ENCODE measurements at places on chromosomes 16 and 17.

DNA sequence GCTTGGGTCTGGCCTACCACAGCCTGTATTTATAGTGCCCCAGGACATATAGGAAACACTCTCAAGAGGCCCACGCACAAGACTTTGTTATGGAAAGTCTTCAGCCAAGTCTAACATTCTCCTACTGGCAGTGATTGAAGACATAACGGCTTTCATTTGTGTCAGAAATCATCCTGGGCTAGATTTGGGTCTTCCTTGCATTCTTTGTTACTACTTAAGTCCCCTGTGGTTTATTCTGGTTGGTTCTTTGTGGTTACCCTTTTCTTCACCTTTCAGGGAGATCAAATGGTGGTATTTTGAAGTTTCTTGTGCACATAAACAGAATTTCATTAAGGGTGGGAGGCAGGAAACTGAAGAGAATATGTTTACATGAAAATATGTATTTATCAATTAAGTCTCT is 37.7 kb downstream of the REXO5 start:
- DNase-seq = no peak

DNA sequence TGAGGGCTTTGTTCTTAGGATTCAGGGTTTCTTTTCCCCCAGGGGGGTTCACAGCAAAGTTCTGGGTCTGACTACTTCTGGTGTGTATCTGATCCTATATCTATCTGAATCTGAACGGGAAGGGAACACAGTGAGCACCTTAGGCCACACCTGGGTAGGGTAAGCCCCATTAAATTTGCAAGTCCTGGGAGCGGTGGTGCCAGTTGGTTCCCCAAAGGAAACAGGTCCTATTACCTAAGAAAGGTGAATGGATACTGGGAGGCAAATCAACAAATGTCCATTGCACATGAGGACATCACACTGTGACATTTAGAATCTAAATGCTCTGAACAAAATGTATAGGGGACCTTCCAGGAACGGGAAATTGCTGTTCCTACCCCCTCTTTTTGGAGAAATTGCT is 54.6 kb downstream of the BMERB1 start:
- DNase-seq = no peak

GRCh38 chr16:29987371-29988085 is 7.9 kb downstream of the HIRIP3 start:
- DNase-seq = no peak

GRCh38 chr16:49262501-49262900 is 19.1 kb downstream of the CBLN1 start:
- no peak for DNase-seq

DNA sequence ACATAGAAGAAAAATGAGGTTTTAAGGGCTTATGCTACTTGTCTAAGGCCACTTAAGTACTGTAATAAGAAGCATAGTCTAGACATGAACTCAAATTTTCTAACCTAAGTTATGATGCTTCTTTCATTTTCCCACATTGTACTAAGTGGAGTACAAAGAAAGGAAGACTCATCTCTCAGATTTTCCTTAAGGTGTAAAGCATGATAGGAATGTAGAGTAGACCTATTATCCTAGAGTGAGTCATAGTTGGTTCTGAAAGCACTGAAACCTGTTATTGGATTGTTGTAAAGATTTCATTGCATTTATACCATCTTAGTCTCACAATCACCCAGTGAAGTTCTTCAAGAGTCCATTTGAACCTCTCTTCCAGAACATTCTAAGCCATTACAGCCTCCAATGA is 343.8 kb downstream of the TOX3 start:
- DNase-seq = no peak

GRCh38 chr17:44272321-44272951 is 4.5 kb upstream of the SLC4A1 start:
- DNase-seq = no peak

GRCh38 chr16:3797904-3798811 is 80.8 kb upstream of the TRAP1 start:
- DNase-seq = no peak

GRCh38 chr17:65332779-65333178 is 195.6 kb downstream of the RGS9 start:
- no peak for DNase-seq

DNA sequence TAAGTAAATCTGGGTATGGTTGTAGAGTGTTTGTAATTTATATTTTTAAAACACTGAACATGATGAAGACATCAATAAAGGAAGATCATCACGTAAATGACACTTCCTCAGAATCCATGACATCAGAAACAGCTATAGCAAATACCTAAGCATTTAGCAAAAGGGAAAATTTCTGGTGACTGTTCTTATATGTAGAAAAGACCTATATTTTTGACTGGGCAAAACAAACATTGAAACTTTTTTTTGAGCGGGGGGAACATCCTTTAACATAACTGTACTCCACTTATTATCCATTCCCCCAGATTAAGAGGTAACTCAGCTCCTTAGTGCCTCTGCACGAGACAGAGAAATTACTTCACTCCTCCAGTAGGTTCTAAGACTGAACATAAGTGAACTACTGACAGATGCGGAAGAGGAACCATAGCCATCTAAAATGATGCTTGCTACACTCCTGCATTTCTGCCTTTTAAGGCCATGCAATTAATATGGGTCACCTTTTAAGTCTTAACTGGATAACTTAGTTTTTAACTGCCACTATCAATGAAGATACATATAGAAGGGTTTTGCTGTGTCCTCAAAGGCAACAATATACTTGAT is 9.4 kb downstream of the CRYBA1 start:
- no peak for DNase-seq

DNA sequence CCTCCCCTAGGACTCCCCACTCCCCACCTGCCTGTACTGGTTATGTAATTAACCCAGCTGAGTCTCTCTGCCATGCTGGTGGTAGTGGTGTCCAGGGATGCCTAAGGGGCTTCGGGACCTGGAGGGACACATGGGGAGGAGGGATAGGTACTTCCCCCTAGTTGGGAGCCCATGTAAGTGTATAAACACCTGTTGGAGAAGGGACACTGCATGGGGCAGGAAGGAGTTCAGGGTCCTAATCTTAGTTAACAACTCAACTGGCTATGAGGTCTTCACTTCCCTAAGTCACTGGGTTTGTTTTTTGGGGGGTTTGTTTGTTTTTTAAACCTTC is 1.3 kb downstream of the RASL10B start:
- DNase-seq = no peak

- DNase-seq = no peak
Observed at GRCh38 chr17:80097127-80097621, 4.2 kb upstream of the GAA start.

DNA sequence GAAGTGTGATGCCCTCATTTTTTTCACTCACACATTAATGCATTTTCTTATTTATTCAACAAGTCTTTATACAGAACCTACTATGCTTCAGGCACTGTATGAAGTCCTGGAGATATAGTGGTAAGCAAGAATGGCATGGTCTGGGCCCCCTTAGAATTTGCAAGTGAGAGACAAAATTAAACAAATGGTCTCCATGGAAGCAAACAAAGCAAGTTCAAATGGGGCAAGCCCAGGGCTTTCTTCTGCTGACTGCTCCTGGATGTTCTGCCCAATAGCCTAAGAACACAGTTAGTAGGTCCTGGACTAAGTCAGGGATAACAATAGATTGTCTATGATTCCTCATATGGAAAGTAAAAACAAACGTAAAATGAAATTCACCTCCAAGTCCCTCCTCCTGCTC is 31.3 kb upstream of the DDX52 start:
- no peak for DNase-seq

DNA sequence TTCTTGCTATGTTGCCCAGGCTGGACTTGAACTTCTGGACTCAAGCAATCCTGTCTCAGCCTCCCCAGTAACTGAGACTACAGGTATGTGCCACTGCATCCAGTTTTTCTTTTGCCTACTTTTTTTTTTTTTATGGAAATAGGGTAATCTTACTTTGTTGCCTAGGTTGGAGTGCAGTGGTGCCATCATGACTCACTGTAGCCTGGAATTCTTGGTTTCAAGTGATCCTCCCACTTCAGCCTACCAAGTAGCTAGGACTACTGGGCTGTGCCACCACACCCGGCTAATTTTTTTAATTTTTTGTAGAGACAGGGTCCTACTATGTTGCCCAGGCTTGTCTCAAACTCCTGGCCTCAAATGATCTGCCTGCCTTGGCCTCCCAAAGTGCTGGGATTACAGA is 10.0 kb downstream of the LRRC36 start:
- DNase-seq = no peak

- peak; percentile 96 for DNase-seq
Observed at GRCh38 chr17:48618256-48618896, 3.3 kb upstream of the HOXB8 start.

- no peak for DNase-seq
Observed at GRCh38 chr17:72463287-72464102, 342.7 kb downstream of the SOX9 start.

DNA sequence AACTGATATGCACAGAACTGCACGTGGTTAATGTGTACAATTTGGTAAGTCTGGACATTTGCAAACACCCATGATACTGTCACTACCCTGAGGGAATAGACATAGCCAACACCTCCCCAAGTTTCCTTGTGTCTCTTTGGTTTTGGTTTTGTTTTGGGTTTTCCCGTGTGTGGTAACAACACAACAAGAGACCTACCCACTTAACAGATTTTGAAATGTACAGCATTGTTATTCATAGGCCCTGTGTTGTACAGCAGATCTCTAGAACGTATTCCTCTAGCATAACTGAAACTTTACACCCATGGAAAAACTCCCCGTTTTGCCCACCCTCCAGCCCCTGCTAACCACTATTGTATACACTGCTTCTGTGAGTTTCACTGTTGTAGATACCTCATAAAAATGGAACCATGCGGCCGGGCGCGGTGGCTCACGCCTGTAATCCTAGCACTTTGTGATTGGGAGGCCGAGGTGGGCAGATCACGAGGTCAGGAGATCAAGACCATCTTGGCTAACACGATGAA is 76.3 kb upstream of the TBC1D3K start:
- no peak for DNase-seq

DNA sequence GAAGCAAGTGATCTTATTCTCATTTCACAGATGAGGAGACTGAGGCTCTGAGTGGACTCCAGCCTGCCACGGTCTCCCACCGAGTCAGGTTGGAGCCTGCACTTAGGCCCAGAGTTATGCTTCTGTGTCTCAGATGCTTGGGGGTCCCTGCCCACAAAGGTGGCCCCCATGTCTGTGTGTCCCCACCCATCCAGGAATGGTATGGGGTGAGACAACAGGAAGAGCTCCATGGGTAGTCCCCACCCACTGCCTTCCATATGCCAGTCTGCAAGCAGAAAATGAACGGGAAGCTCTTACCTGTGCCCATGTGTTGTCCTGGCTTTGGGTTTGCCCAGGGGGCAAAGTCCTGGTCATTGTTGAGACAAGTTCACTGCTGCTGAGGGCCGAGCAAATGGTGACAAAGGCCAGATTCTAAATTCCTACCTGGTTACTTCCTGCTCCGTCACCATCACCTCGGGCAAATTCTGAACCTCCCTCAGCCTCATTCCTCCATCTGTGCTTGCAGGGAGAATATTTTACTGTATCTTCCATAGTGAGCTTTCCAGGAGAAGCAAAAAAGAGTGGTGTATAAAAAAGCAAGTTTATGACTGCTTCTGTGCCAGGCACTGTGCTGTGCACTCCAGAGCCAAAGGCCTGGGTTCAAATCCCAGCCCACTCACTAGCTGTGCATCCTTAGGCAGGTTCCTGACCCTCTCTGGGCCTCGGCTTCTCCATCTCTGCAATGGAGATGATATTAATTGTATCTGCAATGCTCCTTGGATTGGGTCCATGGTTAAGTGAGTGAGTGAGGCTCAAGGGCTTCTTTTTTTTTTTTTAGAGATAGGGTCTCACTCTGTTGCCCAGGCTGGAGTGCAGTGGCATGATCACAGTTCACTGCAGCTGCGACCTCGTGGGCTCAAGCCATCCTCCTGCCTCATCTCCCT is 9.3 kb downstream of the IL4R start:
- DNase-seq = no peak

- DNase-seq = no peak
Observed at GRCh38 chr17:33126086-33126485, 134.4 kb downstream of the SPACA3 start.

GRCh38 chr16:5916711-5917191 is 819.2 kb upstream of the EEF2KMT start:
- no peak for DNase-seq

DNA sequence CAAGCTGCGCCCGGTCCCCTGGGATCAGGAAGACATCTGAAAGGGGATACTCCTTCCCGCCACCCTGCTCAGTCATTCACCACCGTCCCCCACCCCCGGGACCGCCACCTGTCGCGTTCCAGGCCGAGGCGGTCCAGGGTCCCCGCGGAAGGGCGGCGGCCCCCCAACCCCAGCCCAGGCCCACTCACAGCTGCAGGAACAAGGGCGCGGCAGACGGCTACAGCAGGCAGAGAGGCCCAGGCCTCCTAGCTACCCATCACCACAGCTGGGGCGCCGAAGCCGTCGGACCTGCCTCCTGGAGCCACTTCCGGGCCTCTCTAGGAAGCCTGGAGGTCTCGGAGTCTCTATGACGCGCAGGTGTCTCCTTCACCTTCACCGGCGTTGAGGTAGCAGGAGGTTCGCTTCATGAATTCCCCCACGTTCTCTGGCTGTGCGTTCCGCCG is at the start of gene SDR42E1:
Gene SDR42E1 (minus strand): TSS at position 272 of the 443 bp plus-strand sequence. CDS start 10,612 bp downstream, outside the sequence.
- DNase-seq = no peak

DNA sequence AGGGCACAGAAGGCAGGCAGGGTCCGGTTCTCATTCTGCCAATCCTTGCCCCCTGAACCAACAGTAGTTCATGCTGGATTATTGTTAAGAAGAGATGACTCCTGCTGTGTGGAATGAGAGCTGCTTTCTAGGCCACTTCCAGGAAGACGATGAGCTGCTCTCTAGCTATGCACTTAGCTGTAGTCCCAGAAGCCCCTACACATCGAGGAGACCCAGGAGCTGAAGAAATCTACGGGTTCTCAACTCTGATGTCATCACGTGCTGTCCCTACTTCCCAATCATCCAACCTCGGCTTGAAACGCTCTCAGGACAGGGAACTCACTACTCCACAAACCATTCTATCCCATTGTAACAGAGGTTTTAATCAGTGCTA is 29.0 kb upstream of the EMP2 start:
- peak; percentile 85 for DNase-seq

DNA sequence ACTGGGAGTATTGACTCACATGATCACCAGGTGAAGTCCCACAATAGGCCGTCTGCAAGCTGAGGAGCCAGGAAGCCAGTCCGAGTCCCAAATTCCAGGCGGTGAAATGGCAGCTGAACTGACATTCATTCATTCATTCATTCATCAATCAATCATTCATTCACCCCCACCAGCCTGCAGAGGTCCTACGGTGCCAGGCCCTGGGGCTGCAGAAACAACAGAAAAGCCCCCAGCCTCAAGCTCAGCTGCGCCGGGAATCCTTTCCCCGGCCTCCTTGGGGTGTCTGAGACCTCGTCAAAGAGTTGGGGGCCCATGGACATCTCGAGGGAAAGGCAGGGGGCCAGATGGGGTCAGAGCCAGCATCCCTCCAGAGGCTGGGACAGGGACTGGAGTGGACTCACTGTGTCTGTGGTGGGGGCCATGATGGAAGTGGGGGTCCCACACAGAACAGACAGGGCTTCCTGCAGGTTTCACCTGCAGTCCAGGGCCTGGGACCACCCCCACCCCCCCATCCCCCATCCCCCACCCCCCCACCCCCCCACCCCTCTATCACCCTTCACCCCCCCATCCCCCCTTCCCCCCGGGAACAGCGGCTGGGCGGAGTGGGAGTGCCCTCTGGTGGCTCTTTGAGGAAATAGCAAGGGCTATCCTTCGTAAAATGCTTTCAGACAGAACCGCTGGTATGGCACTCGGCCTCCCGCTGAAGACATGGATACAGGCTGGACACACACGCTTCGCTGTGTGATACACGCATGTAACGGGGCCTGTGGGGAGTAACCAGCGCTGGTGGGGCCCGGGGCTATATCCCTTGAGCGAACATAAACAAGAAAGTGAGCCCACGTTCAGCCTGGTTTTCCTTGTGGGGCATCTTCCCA is 8.5 kb upstream of the ZC3H18 start:
- DNase-seq = peak; percentile 81

All from AG20443 (cell line).